Suppressor macrophage treated with lipopolysaccharide for 4 hours (primary cell): ENCODE measurements at places on chromosomes 11 and 22.
A peak's percentile ranks its signal among the peaks of the same experiment; 100 is the strongest.

- DNase-seq, result no peak
Measured at GRCh38 chr11:92382311-92382710, 157.7 kb downstream of the FAT3 start.

GRCh38 chr11:134823970-134824369 is 411.9 kb upstream of the B3GAT1 start:
- no peak for DNase-seq

DNA sequence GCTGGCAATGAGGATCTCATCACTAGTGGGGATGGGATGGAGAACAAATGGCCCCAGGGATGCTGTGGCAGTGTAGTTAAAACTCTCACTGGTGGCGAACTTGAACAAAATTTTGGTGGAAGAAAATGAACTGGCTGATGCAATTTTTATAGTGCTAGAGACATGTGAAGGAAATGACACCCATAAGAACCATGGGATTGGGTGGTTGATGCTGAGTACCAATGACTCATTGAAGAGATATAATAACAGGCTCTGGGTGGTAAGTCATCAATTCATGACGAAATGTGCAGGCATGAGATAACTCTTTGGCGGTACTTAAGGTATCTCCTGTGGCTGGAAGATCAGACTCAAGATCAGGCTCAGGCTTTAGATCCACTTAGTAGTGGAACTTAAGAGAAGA is 172.9 kb upstream of the DDI1 start:
- DNase-seq, result peak; percentile 29

GRCh38 chr11:133175103-133175502 is 357.2 kb downstream of the OPCML start:
- no peak for DNase-seq

GRCh38 chr22:36470994-36471331 is 10.5 kb downstream of the TXN2 start:
- no peak for DNase-seq

- peak; percentile 27 for DNase-seq
Measured at GRCh38 chr11:64036087-64037026, 626 bp downstream of the FLRT1 start.

DNA sequence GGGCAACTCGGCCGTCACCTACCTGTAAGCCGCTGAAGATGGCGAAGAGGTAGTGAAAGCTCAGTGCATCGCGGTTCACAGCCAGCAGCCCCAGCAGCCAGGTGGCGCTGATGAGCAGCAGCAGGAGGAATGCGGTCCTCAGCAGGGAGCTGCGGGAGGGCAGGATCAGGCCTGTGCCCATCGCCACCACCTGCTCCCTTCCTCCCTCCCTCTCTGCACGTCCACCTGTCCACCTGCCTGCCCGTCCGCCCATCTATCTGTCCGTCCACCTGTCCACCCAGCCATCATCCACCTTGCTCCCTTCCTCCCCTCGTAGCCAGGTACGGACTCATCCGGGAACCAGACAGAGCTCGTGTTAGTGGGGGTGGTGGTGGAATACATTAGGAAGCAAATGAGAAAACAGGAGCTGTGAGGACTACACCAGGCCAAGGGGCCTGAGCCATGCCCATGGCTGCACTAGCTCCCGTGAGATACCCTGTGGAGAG is 32.2 kb downstream of the TRMU start:
- peak; percentile 82 for DNase-seq

- DNase-seq, result no peak
Measured at GRCh38 chr11:119787074-119787461, 58.1 kb upstream of the NECTIN1 start.

- peak; percentile 69 for DNase-seq
Measured at GRCh38 chr22:17648569-17648968, 10.0 kb downstream of the BCL2L13 start.

- no peak for DNase-seq
Measured at GRCh38 chr11:945986-946385, 20.3 kb downstream of the AP2A2 start.

DNA sequence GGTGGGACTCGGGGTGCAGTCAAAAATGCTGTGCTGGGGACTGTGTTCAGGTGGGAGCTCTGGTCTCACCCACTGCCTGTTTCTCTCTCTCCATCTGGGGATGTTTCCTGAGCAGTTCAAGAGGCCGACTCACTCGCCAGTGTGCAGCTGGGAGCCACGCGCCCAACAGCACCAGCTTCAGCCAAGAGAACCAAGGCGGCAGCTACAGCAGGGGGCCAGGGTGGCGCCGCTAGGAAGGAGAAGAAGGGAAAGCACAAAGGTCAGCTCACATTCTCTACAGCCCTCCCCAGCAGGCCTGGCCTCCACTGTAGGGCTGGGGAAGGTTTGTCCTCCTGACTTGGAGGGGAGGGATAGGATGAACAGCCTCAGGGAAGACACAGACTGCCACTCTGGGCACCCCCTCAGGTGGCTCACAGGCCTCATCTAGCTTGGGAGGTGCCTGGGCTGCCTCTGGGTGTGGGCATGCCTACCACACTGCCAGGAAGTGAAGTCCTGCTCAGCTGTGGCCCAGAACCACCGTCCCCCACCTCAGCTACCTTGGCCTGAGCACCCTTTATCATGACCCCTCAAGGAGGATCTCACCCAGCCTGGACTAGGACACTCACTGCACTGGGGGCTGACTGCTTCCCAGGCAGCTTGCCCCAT is 13.0 kb downstream of the TUB start:
- DNase-seq, result no peak

GRCh38 chr11:74050465-74050864 is 41.6 kb upstream of the UCP3 start:
- DNase-seq, result no peak

DNA sequence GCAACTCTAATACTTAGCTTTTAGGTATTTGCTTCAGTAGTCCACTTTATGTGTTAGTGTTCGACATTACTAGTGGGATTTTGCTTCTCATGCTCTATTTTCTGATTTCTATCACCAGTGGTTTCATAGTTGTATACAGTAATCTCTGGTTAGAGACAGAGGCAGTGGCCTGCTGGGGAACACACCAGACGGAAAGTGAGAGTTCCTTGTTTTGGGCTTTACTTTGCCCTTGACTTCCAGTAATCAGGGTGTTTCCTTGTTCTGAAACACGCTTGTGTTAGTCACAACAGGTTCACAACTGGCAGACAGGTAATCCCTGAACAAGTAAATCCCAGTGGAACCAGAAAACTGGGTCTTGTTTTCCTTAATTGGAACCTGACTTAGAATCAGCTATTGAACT is 56.0 kb downstream of the PACS1 start:
- peak; percentile 59 for DNase-seq

GRCh38 chr22:41900652-41901312 is 14.1 kb downstream of the SHISA8 start:
- DNase-seq, result no peak

DNA sequence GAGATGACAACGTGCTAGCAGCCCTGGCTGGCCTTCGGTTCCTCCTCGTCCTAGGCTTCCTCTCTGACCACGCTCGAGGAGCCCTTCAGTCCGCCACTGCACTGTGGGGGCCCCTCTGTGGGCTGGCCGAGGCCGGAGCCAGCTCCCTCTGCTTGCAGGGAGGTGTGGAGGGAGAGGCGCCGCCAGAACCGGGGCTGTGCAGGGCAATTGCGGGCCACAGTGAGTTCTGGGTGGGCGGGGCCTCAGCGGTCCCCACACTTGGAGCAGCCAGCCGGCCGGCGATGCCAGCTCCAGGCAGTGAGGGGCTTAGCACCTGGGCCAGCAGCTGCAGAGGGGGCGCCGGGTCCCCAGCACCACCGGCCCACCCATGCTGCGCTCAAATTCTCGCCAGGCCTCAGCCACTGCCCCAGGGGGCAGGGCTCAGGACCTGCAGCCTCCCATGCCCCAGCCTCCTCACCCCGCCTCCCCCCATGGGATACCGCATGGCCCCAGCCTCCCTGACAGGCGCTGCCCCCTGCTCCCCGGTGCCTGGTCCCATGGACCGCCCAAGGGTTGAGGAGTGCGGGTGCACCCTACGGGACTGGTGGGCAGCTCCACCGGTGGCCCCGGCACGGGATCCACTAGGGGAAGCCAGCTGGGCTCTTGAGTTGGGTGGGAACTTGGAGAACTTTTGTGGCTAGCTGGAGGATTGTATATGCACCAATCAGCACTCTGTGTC is 399.4 kb downstream of the LUZP2 start:
- DNase-seq, result no peak

GRCh38 chr11:68653486-68654430 is 30.6 kb upstream of the GAL start:
- no peak for DNase-seq

DNA sequence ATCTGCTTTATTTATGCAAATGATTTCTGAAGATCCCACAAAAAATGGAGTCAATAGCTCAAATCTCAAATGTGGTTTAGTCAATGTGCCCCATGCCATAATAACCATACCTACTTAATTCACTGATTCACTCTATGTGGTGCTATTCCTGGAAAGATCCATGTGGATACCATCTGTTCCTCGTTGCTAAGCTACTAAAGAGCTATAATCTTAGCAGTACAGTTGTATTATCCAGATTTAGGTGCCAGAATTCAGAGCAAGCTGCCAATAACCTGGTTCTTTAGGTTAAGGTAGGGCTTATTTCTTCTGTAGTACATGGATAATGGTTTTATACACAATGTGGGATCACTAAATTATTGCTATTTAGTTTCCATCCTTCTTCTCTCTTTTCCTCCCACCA is 974.7 kb upstream of the CCDC90B start:
- DNase-seq, result no peak

- DNase-seq, result no peak
Measured at GRCh38 chr11:12922980-12923507, 86.1 kb upstream of the RASSF10 start.

DNA sequence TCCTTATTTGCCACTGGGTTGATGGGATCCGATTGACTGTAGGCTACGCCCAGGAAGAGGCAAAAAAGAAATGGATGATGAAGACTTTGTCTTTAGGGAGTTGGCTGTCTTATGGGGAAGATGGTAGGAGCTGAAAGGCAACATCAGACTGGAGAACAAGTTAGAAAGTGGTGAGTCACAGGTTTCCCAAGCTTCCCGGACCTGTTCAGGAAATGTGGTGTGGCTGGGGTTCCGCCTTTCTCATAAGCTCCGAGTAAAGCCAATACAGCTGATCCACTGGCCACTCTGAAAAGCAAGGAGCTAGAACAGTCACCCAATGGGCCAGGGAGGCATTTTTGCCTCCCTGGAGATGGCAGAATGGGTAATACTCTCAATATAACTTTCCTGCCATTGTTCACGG is 194.5 kb downstream of the SNX19 start:
- DNase-seq, result no peak

GRCh38 chr11:12381875-12382274 is 4.5 kb downstream of the PARVA start:
- DNase-seq, result no peak

DNA sequence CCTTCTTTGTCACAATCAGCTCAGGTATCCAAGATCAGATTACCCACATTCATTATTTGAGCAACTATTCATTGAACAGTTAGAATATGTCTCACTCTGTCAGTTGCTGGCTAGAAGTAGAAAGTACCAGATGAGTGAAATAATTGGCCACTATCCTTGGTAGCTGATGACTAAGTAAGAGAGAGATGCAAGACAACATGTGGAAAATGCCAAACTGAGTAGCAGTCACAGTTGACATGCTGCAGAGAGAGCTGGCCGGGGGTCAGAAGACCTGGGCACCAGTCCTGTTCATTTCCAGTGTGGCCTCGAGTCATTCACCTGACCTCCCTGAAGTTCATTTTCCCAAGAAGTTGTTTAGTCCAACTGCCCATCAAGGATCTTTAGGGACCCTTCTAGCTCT is 22.5 kb upstream of the SMIM35 start:
- DNase-seq, result no peak

GRCh38 chr11:92227959-92228935 is 3.6 kb downstream of the FAT3 start:
- no peak for DNase-seq

GRCh38 chr11:1852877-1853276 is at the start of gene LSP1:
Gene LSP1 (plus strand): TSS chr11:1853084. CDS start chr11:1853145, 61 bp downstream.
- peak; percentile 54 for DNase-seq

DNA sequence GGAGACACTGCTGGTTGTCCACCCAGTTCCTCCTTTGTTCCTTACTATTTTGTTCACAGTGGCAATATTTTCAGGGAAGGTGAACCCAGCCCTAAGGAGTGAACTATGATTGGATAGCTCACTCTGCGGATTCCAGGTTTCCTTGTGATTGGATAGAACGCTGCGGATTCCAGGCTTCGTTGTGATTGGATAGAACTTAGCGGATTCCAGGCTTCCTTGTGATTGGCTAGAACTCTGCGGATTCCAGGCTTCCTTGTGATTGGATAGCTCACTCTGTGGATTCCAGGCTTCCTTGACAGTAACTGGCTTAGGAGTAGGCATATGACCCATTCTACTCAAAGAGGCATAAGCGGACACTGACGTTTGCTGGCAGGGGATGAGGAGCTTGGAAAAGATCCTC is 28.6 kb upstream of the ADA2 start:
- DNase-seq, result no peak

DNA sequence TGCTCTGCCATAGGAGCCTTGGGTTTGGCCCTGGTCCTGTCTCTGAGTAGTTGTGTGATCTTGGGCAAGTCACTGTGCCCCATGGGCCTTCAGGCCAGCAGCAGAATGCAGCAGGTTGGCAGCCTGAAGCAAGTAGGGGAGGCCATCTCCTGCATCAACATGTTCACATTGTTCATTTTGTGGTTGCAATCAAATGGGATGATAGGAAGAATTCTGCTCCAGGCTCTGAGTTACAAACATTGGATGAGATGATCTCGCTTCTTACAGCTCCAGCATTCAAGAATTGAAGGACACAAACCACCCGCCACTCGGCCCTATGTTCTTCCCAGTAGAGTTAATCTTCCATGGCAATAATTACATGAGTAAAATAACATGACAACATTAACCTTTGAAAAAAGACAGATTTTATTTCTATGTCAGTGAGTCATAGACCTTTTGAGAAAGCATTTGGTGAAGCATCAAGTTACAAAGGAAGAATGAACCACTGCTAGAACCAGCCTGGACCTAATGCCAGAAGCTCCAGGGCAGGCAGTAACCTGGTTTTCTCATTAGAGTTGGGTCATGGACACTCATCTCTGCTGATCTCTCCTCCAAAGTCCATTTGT is 308.3 kb upstream of the NCAM1 start:
- no peak for DNase-seq

GRCh38 chr22:30347255-30347892 is 9.3 kb downstream of the SF3A1 start:
- DNase-seq, result no peak
